ENCODE measurements at places on chromosomes 4 and X.
A peak's percentile ranks its signal among the peaks of the same experiment; 100 is the strongest.

DNA sequence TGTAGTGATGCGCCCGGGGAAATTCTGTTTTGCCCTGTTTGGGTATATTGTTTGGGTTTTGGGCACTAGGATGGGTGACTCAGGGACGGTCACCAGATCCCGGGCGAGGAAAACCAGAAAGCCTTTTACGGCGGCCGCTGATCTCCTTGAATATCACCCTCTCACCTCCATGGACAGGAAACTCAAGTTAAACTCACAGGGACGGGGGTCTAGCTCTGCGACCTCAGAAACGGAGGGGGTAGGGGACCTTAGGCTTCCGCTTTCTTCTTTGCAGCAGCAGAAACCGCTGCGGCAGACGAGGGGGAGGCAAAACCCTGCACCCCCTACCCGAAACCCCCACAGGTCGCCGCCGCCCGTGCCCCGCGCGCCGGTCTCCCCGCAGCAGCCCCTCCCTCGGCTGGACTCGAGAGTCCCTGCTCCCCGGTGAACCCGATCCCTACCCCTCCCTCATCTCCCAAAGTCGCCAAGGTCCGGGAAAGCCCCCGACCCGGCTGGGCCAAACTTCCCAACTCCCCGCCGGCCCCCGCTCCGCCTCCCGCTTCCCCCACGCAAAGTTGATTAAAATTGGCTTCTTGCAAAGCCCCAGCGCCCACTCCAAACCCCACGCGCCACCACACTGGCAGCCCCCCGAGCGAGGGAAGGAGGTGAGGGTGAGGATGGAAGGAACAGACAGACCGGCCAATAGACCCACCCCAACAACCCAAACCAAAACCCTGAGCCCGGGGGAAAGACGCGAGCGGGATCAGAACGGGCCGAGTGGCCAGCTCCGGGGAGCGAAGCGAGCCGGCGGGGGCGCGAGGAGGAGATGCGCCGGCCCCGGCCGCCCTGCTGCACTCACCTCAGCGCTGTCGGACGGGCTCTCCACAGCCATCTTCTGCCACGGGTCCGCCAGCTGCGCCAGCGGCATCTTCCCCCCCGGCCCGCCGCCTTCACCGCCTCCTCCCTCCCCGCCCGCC lies 705 bp downstream of the RPS6KA3 start:
- peak; percentile 29 for DNase-seq

DNA sequence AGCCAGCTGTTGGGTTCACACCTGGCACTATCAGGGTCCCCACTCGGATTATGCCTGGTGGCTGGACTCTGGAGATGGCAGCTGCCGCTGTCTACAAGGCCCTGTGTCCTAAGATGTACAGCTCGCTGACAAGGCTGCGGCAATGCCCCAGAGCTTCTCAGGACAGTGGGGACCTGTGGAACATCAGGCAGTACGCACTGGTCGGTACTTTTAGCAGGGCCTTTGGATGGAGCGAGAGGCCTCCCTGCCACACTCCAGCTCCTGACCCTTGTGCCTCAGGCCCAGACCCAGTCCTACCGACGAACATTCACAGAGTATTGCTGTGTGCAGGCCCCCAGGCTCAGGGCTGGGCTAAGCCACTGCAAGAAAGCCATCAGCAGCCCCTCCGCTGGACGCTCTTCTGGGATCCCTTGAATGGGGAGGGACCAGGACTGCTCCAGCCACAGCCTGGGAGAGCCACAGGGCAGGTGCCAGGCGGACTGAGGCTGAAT lies 45.7 kb upstream of the HMX1 start:
- peak; percentile 12 for DNase-seq

DNA sequence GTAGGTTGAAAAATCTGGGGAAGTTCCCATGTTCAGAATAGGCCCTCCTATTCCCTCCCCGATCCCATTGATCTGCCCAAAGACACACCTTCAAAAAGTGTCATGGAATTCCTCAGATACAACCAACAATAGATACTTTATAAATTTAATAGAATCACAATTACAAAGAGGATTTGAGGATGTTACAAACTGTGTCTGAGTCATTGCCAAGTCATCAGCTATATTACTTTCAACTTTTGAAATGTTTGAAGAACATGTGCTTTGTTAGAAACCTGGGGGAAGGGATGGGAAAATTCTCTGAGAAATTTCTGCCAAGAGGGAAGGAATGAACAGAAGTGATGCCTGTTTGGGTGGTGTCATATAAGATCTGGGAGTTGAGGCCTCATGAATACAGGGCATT lies 46.7 kb downstream of the KCNIP4 start:
- DNase-seq: no peak

- DNase-seq: peak; percentile 48
Observed at GRCh38 chr4:38075370-38076152, 115.4 kb downstream of the PTTG2 start.

DNA sequence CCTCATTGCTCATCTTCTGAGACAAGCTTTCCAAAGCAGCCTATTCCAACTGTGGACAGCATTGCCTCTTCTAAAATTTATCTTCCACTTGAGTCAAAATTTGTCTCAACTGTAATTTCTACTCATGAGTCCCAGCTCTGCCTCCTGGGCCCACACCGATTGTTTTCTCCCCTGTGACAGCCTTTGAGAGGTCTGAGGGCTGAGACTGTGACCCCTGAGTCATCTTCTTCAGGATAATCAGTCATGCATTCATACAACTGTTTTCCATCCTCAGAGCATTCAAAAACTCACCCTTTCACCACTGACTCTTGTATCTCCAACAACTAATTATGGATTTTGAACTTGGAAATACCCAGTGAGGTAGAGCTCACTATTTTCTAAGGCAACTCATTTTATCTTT lies 228.1 kb downstream of the EDA2R start:
- no peak for DNase-seq

- DNase-seq: no peak
Observed at GRCh38 chr4:169100670-169101101, 90.6 kb upstream of the CBR4 start.

- peak; percentile 4 for DNase-seq
Observed at GRCh38 chr4:125789023-125789422, 474.3 kb downstream of the FAT4 start.

DNA sequence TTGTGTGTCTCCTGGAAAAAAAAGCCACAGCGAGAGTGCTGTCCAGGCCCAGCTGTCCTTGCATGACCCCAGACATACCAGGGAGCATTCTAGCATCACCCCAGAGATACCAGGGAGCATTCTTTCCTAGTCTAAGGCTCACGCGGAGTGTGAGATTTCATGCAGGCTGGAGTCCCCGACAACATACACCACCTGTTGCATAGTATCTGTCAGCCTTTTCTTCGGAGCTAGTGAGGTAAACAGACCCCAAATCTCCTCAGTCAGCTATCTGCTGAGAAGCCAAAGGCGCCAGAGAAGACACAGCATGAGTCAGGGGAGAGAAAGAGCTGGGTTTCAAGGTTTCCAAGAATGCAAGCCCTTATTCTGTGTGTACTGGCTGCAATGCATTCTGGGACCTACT lies 23.1 kb upstream of the ZXDA start:
- no peak for DNase-seq

DNA sequence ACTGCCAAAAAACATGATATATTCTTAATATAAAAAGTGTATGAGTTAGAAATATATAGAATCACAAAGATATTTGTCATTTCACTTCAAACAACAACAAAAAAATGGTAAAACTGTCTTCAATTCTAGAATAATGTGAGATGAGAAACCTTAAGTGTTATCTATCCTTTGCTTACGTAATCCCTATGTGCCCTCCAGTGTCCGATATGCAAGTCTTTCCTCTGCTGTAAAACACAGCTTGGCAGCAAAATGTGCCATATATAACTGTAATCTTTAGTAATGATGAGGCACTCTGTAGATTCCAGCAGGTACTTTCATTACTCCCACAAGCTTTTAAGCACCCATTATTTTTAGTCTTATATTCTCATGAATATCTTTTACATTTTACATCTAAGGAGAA lies 555.1 kb upstream of the FRG1 start:
- no peak for DNase-seq

All from GM03348 (cell line).